Small intestine (tissue), 16 donors: ENCODE measurements at places on chromosomes 13 and 19.

DNA sequence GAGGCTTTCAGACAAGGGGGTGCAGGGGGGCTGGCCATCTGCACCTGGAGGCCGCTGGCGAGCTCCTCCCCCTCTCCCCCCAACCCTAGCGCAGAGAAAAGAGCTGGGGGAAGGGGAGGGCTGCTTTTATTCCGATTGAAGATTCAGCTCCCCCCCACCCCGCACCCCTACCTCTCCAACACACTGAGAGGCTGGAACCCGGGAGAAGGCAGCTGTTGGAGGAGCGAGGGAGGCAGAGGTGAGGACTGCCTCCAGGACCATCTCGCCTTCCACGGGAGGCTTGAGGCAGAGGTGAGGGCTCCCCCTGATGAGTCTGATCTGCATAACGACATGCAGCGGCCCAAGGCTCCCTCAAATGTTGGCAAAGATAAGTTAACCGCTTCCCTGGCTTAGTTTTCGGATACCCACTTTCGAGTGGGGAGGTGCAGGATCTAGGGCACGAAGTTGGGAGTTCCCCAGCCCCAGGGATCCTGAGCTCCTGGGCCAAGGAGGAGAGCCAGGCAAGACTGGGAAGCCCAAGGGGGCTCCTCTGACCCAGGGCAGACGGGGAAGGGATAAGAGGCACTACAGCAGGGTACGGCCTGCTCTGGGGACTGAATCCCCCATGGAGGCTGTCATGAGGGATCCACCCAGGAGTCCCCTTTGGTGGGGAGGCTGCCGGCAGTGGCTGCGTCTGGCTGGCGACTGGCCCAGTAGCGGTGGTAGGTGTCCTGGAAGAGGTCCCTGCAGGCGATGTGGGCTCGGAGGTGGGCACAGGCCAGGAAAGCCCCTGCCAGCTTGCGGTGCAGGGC, 1.2 kb upstream of the NUMBL start:
- no peak for DNase-seq
- H3K4me3 ChIP-seq: no peak overlapping the region
- H3K4me1 ChIP-seq: peaks cover 17% of the 10 kb centered on the region
- H3K27me3 ChIP-seq: no peaks in the 10 kb centered on the region

DNA sequence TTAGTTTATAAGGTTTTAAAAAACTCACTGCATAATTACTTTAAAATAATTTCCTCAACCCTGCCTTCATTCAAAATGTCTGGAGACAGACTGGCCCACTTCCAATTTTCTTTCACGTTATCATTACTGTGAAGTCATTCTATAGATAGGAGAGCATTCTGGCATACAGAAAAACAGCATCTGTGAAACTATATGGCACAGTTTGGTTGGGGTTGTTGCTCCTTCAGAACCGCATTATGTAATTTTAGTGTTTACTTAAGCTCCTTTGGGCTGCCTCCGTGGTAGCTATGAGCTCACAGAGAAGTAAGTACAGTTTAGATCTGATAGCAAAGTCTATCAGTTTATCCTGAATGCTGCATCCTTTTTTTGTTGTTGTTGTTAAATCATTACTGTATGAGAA, 104.3 kb downstream of the KCNRG start:
- H3K36me3 ChIP-seq: no peaks in the 10 kb centered on the region
- no peak overlapping the region for H3K27ac ChIP-seq
- H3K27me3 ChIP-seq: no peaks in the 10 kb centered on the region
- peaks cover 9% of the 10 kb centered on the region for H3K4me1 ChIP-seq
- no peak overlapping the region for H3K4me3 ChIP-seq

DNA sequence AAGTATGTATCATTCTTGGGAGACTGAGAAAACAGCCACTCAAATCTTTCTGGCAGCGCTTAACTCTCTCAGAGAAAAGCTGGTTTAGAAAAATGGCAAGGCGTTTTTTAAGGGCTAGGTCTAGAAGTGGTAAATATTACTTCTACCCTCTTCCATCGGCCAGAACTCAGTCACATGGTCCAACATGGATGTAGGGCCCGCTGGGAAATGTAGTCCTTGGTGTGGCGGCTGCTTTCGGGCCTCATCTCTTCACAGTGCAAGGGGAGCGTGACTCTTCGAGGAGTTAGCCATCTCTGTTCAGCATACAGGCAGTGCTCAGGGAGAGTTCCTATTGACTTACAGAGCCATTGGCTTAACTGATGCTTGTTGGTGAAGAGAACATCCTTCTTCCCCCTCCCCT, 6.3 kb downstream of the VSTM2B start:
- no peak overlapping the region for H3K4me3 ChIP-seq
- no peaks in the 10 kb centered on the region for H3K4me1 ChIP-seq
- no peak for DNase-seq
- peaks cover 28% of the 10 kb centered on the region for H3K27me3 ChIP-seq

GRCh38 chr13:65036999-65037398, 2193.1 kb downstream of the PCDH9 start:
- H3K4me3 ChIP-seq: no peak overlapping the region
- H3K27ac ChIP-seq: no peak overlapping the region
- H3K36me3 ChIP-seq: no peaks in the 10 kb centered on the region
- no peak for DNase-seq
- H3K27me3 ChIP-seq: no peaks in the 10 kb centered on the region

DNA sequence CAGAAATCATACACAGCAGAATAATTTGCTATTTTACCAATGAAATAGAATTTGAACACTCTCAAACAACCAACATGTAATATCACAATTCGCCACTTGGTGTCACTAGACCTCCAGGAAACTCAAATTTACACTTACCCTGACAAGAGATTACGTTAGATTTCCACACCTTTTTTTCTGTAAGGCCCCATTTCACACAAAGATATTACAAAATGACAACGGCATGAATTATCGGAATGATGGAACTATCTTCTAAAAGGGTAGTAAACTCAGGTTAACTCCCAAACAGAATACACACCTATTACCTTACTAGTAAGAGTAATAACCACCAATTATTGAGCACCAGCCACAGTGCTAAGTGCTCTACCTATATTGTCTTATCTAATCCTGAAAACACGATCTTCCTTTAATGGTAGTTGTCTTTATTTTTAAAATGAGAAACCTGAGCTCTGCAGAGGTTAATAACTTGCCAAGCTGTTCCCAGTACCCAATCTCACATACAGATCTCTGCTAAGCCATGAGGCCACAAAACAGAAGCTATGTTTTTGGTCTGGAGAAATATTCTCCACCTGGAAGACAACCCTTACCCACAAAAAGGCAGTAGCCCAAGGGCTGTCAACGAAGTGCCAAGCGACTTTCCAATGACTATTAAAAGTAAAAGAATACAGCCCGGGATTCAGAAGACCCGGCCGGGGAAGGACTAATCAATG, 152.4 kb downstream of the DCLK1 start:
- H3K36me3 ChIP-seq: no peaks in the 10 kb centered on the region
- H3K27me3 ChIP-seq: no peaks in the 10 kb centered on the region
- DNase-seq: peak; percentile 61
- no peak overlapping the region for H3K4me3 ChIP-seq
- no peaks in the 10 kb centered on the region for H3K4me1 ChIP-seq

GRCh38 chr13:47890146-47890814, 110.8 kb downstream of the SUCLA2 start:
- no peaks in the 10 kb centered on the region for H3K4me1 ChIP-seq
- no peaks in the 10 kb centered on the region for H3K27me3 ChIP-seq
- no peaks in the 10 kb centered on the region for H3K36me3 ChIP-seq
- DNase-seq: no peak
- H3K4me3 ChIP-seq: no peak overlapping the region

- no peaks in the 10 kb centered on the region for H3K4me1 ChIP-seq
- DNase-seq: no peak
- H3K27me3 ChIP-seq: no peaks in the 10 kb centered on the region
- H3K27ac ChIP-seq: no peak overlapping the region
- H3K36me3 ChIP-seq: no peaks in the 10 kb centered on the region
These were observed 7.4 kb upstream of the TPP2 start for GRCh38 chr13:102589301-102589822.

- H3K4me3 ChIP-seq: no peak overlapping the region
- no peaks in the 10 kb centered on the region for H3K36me3 ChIP-seq
- H3K27me3 ChIP-seq: no peaks in the 10 kb centered on the region
- H3K4me1 ChIP-seq: no peaks in the 10 kb centered on the region
- DNase-seq: no peak
These were observed 203.4 kb downstream of the URI1 start for GRCh38 chr19:30145467-30145866.

GRCh38 chr19:57559008-57559403, 657 bp downstream of the ZNF550 start:
- no peaks in the 10 kb centered on the region for H3K27me3 ChIP-seq
- DNase-seq: peak; percentile 10
- peak overlapping the region; percentile 87 for H3K4me3 ChIP-seq
- peak overlapping the region; percentile 79 for H3K27ac ChIP-seq
- peaks cover 4% of the 10 kb centered on the region for H3K4me1 ChIP-seq

- H3K4me1 ChIP-seq: peaks cover 2% of the 10 kb centered on the region
- peak overlapping the region; percentile 87 for H3K27ac ChIP-seq
- no peaks in the 10 kb centered on the region for H3K27me3 ChIP-seq
- DNase-seq: peak; percentile 54
- H3K36me3 ChIP-seq: peaks cover 15% of the 10 kb centered on the region
These were observed 535 bp downstream of the CDKN2D start for GRCh38 chr19:10568062-10568825.

- H3K4me3 ChIP-seq: no peak overlapping the region
- H3K27me3 ChIP-seq: no peaks in the 10 kb centered on the region
- H3K27ac ChIP-seq: no peak overlapping the region
- H3K4me1 ChIP-seq: no peaks in the 10 kb centered on the region
- H3K36me3 ChIP-seq: peaks cover 3% of the 10 kb centered on the region
- DNase-seq: no peak
These were observed 3.0 kb upstream of the UPF1 start for GRCh38 chr19:18828786-18829185.

DNA sequence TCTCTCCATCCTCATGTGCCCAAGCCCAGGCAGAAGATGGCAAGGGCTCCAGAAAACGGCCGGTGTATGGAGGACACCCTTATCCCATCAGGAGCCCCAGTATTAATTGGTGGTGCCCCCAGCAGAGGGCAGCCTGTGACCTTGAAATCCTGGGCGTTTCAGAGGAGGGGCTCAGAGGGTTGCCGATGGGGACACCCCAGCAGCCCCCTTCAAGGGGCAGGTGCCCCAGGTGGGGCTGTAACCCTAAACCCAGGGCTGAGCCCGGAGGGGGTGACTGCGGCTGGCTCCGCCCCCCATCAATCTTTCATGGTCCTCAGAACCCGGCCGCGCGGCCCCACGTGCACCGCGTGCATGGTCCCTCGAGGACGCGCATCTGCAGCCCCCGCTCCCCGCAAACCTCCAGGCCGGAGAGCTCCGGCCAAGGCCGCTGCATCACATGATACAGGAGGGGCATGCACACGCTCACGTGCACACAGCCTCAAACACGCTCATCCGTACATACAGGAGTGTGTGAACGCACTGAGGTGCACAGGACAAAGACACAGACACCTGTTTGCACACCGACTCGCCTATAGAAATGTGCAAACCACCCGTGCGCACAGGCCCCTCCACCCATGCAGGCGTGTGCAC, 949 bp downstream of the RAB3A start:
- DNase-seq: peak; percentile 25
- H3K4me1 ChIP-seq: peaks cover 2% of the 10 kb centered on the region
- no peak overlapping the region for H3K27ac ChIP-seq

GRCh38 chr19:7327802-7328201, 20.9 kb upstream of the ARHGEF18 start:
- H3K27ac ChIP-seq: no peak overlapping the region
- H3K4me3 ChIP-seq: no peak overlapping the region
- H3K27me3 ChIP-seq: no peaks in the 10 kb centered on the region
- no peaks in the 10 kb centered on the region for H3K36me3 ChIP-seq
- no peaks in the 10 kb centered on the region for H3K4me1 ChIP-seq
- no peak for DNase-seq

GRCh38 chr13:111472083-111472482, 151.6 kb downstream of the TEX29 start:
- no peaks in the 10 kb centered on the region for H3K27me3 ChIP-seq
- no peaks in the 10 kb centered on the region for H3K4me1 ChIP-seq
- H3K4me3 ChIP-seq: no peak overlapping the region
- H3K36me3 ChIP-seq: no peaks in the 10 kb centered on the region

DNA sequence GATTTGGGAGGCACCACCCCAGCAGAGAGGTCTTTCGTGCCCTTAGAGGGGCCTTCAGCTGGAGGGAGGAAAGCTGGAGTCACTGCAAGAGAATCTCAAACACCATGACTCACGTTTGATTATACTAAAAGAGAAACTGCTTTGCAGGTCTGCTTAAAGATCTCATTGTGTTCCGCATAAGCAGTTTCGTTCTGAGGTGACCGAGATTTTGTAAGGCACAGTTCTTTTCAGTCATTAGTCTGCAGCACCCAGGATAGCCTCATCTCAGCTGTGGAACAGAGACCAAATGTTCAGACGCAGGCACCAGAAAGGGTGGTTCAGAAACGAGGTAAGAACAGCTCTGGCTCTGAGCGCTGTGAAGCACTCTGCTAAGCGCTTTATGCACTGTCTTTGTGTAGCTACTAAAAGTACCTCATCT, 71.2 kb upstream of the GTF3A start:
- peak; percentile 78 for DNase-seq
- no peaks in the 10 kb centered on the region for H3K27me3 ChIP-seq
- H3K36me3 ChIP-seq: no peaks in the 10 kb centered on the region

GRCh38 chr13:114161644-114162532, 17.2 kb upstream of the CFAP97D2 start:
- peak; percentile 18 for DNase-seq
- H3K27ac ChIP-seq: no peak overlapping the region
- no peaks in the 10 kb centered on the region for H3K27me3 ChIP-seq

DNA sequence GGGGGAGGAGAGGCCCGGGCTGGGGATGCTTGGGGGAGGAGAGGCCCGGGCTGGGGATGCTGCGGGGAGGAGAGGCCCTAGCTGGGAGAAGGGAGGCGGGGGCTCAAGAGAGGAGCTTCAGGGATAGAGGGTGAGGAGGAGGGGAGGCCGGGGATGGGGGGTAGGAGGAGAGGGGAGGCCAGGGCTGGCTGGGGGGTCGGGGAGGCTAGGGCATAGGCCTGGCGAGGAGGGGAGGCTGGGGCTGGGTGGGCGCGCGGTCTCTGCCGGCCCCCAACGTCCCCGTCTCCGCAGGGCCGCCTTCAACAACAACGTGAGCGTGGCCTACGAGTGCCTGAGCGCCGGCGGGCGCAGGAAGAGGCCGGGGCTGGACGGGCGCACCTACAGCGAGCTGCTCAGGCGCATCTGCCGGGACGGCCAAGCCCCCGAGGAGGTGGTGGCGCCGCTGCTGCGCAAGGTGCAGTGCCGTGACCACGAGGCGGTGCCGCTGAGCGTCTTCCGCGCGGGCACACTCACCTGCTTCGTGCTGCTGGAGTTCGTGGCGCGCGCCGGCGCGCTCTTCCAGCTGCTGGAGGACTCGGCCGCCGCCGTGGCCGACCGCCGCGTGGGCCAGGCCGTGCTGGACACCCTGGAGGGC, 11.4 kb downstream of the TPGS1 start:
- H3K4me1 ChIP-seq: no peaks in the 10 kb centered on the region
- no peaks in the 10 kb centered on the region for H3K27me3 ChIP-seq
- peak; percentile 88 for DNase-seq
- H3K27ac ChIP-seq: no peak overlapping the region

DNA sequence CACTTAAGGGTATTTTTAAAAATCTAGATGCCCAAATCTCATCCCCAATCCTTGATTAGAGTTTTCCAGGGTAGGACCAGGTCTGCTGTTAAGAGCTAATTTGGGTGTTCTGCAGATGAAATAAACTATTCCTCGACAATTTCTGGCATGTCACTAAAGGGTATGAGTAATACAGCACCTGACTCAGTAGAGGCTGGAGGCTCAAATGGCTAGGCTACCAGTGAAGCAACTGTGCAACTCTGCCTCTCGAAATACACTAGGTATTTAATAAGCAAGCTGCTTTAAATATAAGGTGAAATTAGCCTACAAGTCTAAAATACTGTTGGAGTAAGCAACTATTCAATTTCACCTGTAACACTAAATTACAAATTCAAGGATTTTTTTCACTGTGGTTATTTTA, 1.5 kb downstream of the RNF6 start:
- no peaks in the 10 kb centered on the region for H3K27me3 ChIP-seq
- H3K27ac ChIP-seq: no peak overlapping the region
- peak overlapping the region; percentile 18 for H3K4me3 ChIP-seq
- peak; percentile 17 for DNase-seq
